Upper lobe of left lung (tissue), 6 donors: ENCODE measurements at places on chromosomes 2 and 18. TPM values are rescaled to one million over a fixed set of nuclear protein-coding genes. Genes with fewer than 3 reads are reported as not detected.

GRCh38 chr2:58056192-58056916 lies 9.7 kb downstream of the VRK2 start:
- H3K4me3 ChIP-seq = no peak overlapping the region
- no peaks in the 10 kb centered on the region for H3K27me3 ChIP-seq
- DNase-seq = no peak
- H3K36me3 ChIP-seq = no peaks in the 10 kb centered on the region

- peak; percentile 84 for DNase-seq
- peak within 1 kb of the TSS; percentile 42 for H3K4me3 ChIP-seq
- H3K4me1 ChIP-seq = peaks cover 20% of the 10 kb centered on the region
- H3K27ac ChIP-seq = peak within 1 kb of the TSS; percentile 46
Observed at GRCh38 chr2:179861416-179862067, at the start of gene ZNF385B. Gene ZNF385B, minus strand, starts transcription at chr2:179861612.

DNA sequence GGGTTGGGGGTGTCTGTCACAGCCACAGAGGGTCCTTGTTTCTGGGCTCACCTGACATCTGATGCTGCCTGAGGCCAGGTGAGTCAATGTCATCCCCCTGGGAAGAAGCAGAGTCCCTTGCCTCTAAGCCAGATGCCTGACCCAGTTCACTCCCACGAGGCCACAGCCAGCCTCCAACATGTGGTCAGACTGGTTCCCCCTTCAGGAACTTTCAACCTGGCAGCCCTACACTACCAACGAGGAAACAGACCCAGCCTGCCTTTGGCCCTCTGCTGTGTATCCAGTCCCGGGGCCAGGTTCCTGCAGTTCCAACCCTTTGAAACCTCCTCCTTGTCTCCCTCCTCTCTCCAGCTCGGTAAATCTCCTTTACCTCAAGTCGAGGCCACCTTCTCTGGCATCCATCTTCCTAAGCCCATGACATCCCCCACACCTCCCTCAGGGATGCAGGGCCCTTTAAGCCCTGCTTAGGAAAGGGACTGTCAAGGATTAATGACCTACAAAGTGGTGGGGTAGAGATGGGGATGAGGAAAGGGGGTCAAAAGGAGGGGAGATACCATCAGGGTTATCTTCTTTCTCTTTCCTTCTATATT lies 49.2 kb upstream of the SMAD2 start:
- DNase-seq = no peak
- H3K4me3 ChIP-seq = no peak overlapping the region
- no peaks in the 10 kb centered on the region for H3K27me3 ChIP-seq
- H3K4me1 ChIP-seq = no peaks in the 10 kb centered on the region
- H3K36me3 ChIP-seq = no peaks in the 10 kb centered on the region
- H3K27ac ChIP-seq = no peak overlapping the region

GRCh38 chr18:30088238-30089015 lies 954.1 kb downstream of the DSC3 start:
- H3K4me3 ChIP-seq = no peak overlapping the region
- no peaks in the 10 kb centered on the region for H3K27me3 ChIP-seq

GRCh38 chr2:32061430-32061829 lies 1.9 kb upstream of the SPAST start:
- no peak for DNase-seq
- H3K4me1 ChIP-seq = peaks cover 24% of the 10 kb centered on the region
- H3K27me3 ChIP-seq = no peaks in the 10 kb centered on the region
- no peaks in the 10 kb centered on the region for H3K36me3 ChIP-seq
- H3K4me3 ChIP-seq = no peak overlapping the region

DNA sequence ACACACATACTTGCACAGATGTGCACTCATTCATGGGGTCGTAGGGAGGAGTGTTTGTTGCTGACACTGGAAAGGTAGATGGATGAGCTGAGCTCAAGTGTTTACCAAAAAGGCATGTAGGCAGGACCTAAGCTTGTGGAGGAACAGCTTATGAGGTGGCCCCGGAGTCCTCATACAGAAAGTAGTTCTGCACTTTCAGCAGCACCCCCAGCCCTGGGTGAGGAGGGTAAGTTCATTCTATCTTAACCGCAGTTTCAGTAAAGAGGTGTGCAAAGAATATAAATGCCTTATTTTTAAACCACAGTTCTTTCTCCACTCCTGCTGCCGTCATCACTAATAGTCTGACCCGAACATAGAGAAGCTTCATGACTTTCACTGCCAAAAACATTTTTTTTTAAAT lies 31.7 kb upstream of the RNF152 start:
- H3K27me3 ChIP-seq = no peaks in the 10 kb centered on the region
- no peak overlapping the region for H3K4me3 ChIP-seq
- no peak overlapping the region for H3K27ac ChIP-seq
- no peaks in the 10 kb centered on the region for H3K36me3 ChIP-seq
- H3K4me1 ChIP-seq = no peaks in the 10 kb centered on the region

DNA sequence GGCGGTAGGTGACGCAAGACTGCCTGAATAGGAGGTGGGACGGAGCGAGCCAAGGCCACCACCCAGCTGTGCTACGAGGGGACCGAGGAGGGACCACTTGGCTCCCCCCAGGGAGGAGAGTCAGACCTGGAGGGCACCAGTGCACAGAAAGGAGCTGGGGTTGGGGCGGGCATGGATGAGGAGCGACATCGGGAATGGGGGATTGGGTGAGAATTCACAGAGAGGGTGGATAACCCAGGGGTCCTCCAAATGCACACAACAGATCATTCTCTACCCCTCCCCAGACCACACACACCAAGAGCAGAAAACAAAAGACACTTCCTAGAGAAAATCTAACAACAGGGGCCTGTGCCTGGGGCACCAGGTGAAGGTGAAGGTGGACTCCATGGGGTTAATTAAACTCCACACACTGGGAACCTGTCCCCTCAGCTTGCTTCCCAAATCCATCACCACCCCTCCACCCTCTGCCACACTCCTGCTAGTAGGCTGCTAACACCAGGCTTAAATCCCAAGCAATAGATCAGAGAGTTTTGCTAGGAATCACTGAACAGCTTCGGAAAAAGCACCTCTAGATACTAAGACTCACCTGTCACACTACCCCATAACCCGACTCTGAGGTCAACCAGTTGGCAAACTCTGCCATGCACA lies 274.6 kb downstream of the EIPR1 start:
- no peak for DNase-seq
- H3K4me1 ChIP-seq = no peaks in the 10 kb centered on the region
- H3K4me3 ChIP-seq = no peak overlapping the region

DNA sequence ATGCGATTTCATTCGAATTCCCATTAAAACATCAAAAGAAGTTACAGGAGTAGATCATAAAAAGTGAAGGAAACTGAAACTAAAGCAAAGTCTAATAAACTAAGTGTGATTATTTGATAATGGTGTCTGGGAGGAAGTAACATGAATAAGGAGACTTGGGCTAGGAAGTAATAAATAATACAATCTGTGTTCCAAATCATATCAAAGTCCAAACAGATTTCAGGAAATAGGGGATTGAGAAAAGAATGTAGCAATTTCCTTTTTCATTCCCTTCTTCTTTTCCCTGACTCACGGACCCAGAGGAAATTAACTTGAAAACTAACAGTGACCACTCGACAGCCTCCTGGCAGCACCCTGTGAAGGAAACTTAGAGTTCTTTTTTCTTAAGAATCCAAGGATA lies 758.4 kb upstream of the GCFC2 start:
- H3K27me3 ChIP-seq = no peaks in the 10 kb centered on the region
- no peak overlapping the region for H3K4me3 ChIP-seq
- no peaks in the 10 kb centered on the region for H3K4me1 ChIP-seq

Gene POTEI
- total RNA-seq = 0.10 TPM

Gene TSPYL6
- 1.0 TPM for total RNA-seq

DNA sequence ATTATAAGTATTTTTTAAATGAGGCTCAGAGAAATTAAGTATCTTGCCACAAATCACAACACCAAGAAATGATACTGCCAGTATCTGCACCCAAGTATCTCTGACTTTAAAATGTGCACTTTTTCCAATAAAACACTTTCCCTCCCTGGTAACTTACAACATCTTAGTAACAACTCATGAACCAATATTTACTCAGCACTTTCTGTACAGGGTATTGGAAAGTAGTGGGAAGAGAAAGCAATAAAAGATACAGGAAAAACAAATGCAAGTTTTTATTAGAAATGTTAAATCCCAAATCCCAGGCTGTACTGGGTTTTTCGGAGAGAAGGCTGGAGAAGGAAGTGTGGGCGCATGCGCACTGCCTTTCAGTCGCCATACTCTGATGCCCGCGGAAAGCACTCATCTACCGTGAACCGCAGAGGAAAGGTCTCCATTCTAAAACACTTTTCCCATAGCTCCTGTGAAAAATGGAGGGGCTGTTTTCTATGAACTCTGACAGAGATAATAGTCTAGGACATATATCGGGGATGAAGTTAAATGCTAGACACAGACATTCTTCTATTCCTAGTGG lies 52.1 kb downstream of the L3MBTL4 start:
- no peaks in the 10 kb centered on the region for H3K4me1 ChIP-seq
- no peak overlapping the region for H3K4me3 ChIP-seq
- H3K27ac ChIP-seq = no peak overlapping the region
- no peaks in the 10 kb centered on the region for H3K36me3 ChIP-seq
- H3K27me3 ChIP-seq = no peaks in the 10 kb centered on the region

Gene TGFBRAP1
- 20.8 TPM for total RNA-seq

GRCh38 chr18:48181857-48182256 lies 227.3 kb downstream of the ZBTB7C start:
- no peak overlapping the region for H3K27ac ChIP-seq
- H3K36me3 ChIP-seq = no peaks in the 10 kb centered on the region
- H3K4me3 ChIP-seq = no peak overlapping the region
- no peaks in the 10 kb centered on the region for H3K4me1 ChIP-seq

DNA sequence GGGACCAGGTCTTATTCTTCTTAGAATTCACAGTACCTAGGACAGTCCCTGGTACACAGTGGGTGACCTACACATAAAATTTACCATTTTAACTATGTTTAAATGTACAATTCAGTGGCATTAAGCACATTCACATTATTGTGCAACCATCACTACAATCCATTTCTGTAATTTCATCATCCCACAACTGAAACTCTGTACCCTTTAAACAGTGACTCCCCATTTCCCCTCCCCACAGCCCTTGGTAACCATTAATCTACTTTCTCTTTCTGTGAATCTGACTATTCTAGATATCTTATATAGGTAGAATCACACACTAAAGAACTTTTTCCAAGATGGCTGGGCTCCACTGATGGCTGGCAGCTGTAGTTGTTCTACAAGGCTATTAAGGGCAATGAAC lies 41.6 kb downstream of the GFPT1 start:
- H3K4me1 ChIP-seq = no peaks in the 10 kb centered on the region
- no peaks in the 10 kb centered on the region for H3K27me3 ChIP-seq
- no peak for DNase-seq
- peaks cover 82% of the 10 kb centered on the region for H3K36me3 ChIP-seq
- no peak overlapping the region for H3K4me3 ChIP-seq

Gene RAX
- not detected for total RNA-seq

GRCh38 chr2:134718817-134719814 lies at the start of gene TMEM163:
Gene TMEM163, minus strand, starts transcription at chr2:134719000.
- peaks cover 21% of the 10 kb centered on the region for H3K27me3 ChIP-seq
- H3K4me1 ChIP-seq = peaks cover 9% of the 10 kb centered on the region
- no peaks in the 10 kb centered on the region for H3K36me3 ChIP-seq
- H3K4me3 ChIP-seq = no peak within 1 kb of the TSS
- no peak within 1 kb of the TSS for H3K27ac ChIP-seq

GRCh38 chr2:10501451-10501961 lies 53.4 kb upstream of the ODC1 start:
- H3K36me3 ChIP-seq = no peaks in the 10 kb centered on the region
- H3K27ac ChIP-seq = no peak overlapping the region
- DNase-seq = peak; percentile 64
- peaks cover 6% of the 10 kb centered on the region for H3K4me1 ChIP-seq
- H3K4me3 ChIP-seq = no peak overlapping the region

Gene ZNF892
- 2.4 TPM for total RNA-seq

Gene ALPP
- 4.8 TPM for total RNA-seq

GRCh38 chr18:35324926-35325655 lies 19.1 kb downstream of the ZNF24 start:
- no peaks in the 10 kb centered on the region for H3K36me3 ChIP-seq
- no peaks in the 10 kb centered on the region for H3K27me3 ChIP-seq
- H3K4me1 ChIP-seq = no peaks in the 10 kb centered on the region

GRCh38 chr18:46772357-46772756 lies 15.5 kb upstream of the ST8SIA5 start:
- no peak for DNase-seq
- H3K27me3 ChIP-seq = no peaks in the 10 kb centered on the region
- H3K4me3 ChIP-seq = no peak overlapping the region
